SHP77 (cell line): ENCODE measurements at places on chromosomes 13 and 19.

DNA sequence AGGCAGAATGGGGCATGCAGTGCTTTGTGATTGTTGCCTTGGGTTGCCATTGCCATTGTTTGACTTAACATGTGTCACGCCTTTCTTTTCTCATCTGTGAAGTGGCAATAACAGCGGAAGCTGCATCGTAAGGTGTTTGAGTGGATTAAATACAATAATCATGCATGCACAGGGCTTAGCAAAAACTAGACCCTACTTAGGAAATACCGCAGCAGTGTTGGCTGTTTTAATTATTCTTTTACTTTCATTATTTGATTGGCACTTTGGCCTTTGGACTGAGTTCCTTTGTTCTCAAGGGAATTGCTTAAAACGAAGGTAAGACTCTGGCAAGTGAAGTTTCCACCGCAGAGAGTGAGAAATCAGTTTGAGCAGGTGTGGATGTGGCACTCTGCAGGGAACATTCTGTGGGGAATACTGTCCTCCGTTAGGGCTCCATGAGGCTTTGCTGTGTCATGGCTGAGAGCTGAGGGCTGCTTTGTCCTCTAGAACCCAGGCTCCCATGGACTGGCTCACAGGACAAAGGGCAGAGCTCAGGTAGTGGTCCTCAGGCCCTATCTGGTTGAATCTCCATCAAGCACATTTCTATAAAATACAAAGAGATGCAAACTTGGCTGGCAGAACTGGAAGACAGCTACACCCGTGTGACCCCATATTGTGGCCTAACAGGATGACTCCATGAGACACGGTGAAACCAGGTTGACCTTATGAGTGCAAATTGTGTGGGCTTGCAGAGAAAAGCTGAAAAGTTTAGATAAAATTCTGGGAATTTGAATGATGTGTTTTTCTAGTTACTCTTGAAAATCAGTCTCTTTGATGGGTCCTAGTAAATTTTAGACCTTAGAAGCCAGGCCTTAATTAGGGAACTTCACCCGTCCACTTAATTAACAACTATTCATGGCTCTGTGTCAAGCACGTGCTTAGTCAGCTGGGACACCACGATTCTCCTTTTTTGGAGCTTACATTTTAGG, 407.2 kb downstream of the KCNRG start:
- DNase-seq, result no peak

- DNase-seq, result no peak
Measured at GRCh38 chr13:98796798-98797197, 44.3 kb upstream of the SLC15A1 start.

DNA sequence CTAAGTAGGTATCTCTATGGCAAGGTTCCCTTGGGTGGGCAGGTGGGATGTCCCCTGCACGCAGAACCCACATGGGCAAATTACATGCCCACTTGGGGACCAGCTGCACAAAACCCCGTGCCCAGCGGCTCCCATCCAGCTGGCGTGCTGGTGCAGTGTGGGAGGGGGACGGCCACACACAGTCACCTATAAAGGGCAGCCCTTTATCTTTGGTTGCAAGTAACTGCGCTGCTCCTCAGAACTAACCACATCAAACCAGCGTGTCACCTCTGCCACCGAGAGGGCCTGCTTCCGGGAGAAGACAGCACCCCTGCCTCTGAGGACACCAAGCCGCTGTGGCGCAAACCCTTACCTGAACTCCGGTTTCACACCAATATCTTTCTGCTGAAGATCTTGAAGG, 32.2 kb downstream of the ANKRD27 start:
- no peak for DNase-seq

GRCh38 chr19:18430417-18431144, 7.4 kb downstream of the ISYNA1 start:
- no peak for DNase-seq

- DNase-seq, result no peak
Measured at GRCh38 chr19:30577551-30578105, 205.4 kb downstream of the ZNF536 start.

GRCh38 chr19:53237114-53237777, 17.4 kb downstream of the ZNF677 start:
- DNase-seq, result no peak
